Gastroesophageal sphincter (tissue), 4 donors: ENCODE measurements at places on chromosomes 2 and 18. TPM values are rescaled to one million over a fixed set of nuclear protein-coding genes. Genes with fewer than 3 reads are reported as not detected.
A peak's percentile ranks its signal among the peaks of the same experiment; 100 is the strongest.

Gene CD207
- total RNA-seq: not detected

Gene HJURP
- 2.5 TPM for total RNA-seq

DNA sequence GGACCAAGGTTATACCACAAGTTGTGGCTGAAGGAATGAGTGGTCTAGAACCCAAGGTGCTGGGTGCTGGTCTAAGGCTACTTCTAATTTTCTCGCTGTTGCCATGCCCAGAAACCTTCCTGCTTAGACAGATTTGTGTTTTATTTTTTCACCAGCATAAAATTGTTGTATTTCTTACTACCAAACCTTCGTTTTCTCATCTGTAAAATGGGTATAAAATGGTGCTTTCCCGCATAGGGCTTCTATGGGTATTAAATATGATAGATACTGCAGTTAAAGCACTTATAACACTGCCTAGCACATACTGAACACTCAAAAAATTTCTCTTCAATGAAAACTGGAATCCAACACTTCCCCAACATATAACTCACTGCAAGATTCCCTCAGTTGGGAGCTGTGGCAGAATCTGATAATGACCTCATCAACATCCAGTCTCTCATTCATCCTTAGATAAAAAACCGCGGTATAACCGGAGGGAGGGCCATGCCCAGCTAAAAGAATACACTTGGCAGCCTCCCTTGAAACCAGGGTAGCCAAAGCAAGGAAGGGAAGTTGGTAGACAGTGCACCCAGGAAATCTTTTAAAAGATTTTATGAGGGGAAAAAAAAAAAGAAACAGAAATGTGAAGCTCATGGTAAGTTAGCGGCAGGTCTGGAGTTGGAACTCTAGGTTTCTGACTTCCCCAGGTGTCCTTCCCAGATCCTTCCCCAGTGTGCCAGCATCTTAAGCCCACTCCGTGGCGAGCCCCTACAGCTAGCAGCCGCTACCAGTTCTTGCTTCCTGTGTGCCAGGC, 1.2 kb downstream of the NEMP2 start:
- peaks cover 42% of the 10 kb centered on the region for H3K4me1 ChIP-seq
- H3K4me3 ChIP-seq: peak overlapping the region; percentile 73
- peak overlapping the region; percentile 93 for H3K27ac ChIP-seq
- H3K27me3 ChIP-seq: no peaks in the 10 kb centered on the region
- no peaks in the 10 kb centered on the region for H3K36me3 ChIP-seq
- ATAC-seq: peak; percentile 3

DNA sequence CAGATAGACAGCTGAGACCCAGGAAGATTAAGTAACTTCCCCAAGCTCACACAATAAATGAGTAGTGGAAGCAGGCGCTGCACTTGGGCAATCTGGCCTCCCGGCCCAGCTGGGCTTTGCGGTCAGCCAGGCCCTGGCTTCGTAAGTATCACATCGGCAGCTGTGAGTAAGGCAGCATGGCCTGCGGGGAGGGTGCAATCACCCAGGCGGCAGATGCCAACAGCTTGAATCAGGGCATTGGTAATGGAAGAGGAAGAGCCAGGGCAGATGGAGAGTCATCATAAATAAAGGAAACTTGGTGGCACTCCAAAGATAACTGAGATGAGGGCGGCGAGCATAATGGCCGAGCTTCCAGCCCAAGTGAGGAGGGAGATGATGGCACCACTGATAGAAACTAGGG, 217.9 kb upstream of the PID1 start:
- no peak for ATAC-seq
- no peaks in the 10 kb centered on the region for H3K27me3 ChIP-seq
- H3K4me3 ChIP-seq: no peak overlapping the region
- no peaks in the 10 kb centered on the region for H3K4me1 ChIP-seq

- no peak overlapping the region for H3K4me3 ChIP-seq
- no peaks in the 10 kb centered on the region for H3K36me3 ChIP-seq
- peaks cover 3% of the 10 kb centered on the region for H3K4me1 ChIP-seq
- ATAC-seq: no peak
Measured at GRCh38 chr18:74459889-74460288, 2.8 kb upstream of the DIPK1C start.

DNA sequence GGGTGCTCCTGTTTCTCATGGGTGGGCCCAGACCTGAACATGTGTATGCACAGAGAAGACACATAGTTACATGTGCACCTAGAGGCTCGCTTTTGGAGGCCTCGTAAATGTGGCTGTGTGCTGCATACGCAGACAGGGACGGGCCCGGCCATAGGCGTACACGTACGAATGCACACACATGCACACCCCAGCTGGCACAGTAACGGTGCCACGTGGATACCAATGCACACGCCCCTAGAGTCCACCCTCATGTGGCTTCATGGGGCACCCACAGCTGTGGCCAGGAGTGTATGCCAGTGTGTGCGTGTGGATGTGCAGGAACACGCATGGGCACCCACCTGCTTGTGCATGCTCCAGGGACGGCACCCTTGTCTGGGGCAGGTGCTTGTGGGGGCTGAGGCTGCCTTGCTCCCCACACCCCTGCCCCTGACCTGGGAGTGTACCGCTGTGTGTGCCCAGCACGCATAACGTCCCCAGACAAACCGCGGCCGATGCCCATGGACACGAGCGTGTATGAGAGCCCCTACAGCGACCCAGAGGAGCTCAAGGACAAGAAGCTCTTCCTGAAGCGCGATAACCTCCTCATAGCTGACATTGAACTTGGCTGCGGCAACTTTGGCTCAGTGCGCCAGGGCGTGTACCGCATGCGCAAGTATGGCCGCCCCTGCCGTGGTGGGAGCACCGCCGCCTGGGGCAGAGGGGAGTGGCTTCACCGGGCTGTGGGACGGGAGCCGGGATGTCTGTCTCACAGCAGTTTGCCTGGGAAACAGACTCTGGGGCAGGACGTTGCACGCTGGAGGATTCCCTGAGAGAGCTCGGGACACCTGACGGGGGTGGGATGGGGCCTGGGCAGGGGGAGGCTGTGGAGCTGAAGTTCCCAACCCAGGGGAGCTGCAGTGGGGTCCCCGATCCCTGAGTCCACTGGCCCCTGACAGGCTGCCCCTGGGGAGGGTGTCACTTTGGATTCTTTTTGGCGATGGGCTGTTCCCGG, 21.0 kb downstream of the ZAP70 start:
- H3K4me1 ChIP-seq: no peaks in the 10 kb centered on the region
- no peak for ATAC-seq
- no peak overlapping the region for H3K4me3 ChIP-seq
- no peaks in the 10 kb centered on the region for H3K27me3 ChIP-seq

- no peaks in the 10 kb centered on the region for H3K4me1 ChIP-seq
- no peaks in the 10 kb centered on the region for H3K27me3 ChIP-seq
- no peak overlapping the region for H3K27ac ChIP-seq
- no peak for ATAC-seq
- no peak overlapping the region for H3K4me3 ChIP-seq
Measured at GRCh38 chr18:25661831-25662230, 309.9 kb upstream of the ZNF521 start.

GRCh38 chr2:158539176-158540005, 82.6 kb downstream of the PKP4 start:
- H3K36me3 ChIP-seq: no peaks in the 10 kb centered on the region
- H3K27ac ChIP-seq: no peak overlapping the region
- H3K27me3 ChIP-seq: no peaks in the 10 kb centered on the region
- no peak for ATAC-seq
- no peak overlapping the region for H3K4me3 ChIP-seq
- H3K4me1 ChIP-seq: peaks cover 26% of the 10 kb centered on the region

DNA sequence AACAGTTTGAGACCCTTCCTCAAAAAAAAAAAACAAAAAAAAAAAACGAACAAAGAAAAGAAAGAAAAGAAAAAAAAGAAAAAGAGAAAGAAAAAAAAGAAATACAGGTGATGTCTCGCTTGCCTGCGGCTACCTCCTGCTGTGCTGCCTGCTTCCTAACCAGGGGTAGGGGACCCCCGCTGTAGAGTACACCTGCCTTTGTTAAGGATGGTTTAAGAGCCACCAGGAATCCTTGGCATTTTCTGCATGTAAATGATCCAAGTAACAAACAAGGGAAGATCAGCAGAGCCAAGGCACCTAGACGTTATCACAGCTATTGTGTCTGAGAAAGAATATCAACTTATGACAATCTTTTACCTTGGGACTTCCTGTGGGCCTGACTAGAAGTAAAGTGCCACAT, 856.8 kb upstream of the GCFC2 start:
- no peaks in the 10 kb centered on the region for H3K4me1 ChIP-seq
- H3K27ac ChIP-seq: no peak overlapping the region
- H3K36me3 ChIP-seq: no peaks in the 10 kb centered on the region
- no peaks in the 10 kb centered on the region for H3K27me3 ChIP-seq
- H3K4me3 ChIP-seq: no peak overlapping the region

- ATAC-seq: no peak
- peaks cover 34% of the 10 kb centered on the region for H3K4me1 ChIP-seq
- no peak overlapping the region for H3K4me3 ChIP-seq
- H3K36me3 ChIP-seq: no peaks in the 10 kb centered on the region
- H3K27me3 ChIP-seq: no peaks in the 10 kb centered on the region
Measured at GRCh38 chr2:30355306-30355705, 91.7 kb upstream of the LCLAT1 start.

DNA sequence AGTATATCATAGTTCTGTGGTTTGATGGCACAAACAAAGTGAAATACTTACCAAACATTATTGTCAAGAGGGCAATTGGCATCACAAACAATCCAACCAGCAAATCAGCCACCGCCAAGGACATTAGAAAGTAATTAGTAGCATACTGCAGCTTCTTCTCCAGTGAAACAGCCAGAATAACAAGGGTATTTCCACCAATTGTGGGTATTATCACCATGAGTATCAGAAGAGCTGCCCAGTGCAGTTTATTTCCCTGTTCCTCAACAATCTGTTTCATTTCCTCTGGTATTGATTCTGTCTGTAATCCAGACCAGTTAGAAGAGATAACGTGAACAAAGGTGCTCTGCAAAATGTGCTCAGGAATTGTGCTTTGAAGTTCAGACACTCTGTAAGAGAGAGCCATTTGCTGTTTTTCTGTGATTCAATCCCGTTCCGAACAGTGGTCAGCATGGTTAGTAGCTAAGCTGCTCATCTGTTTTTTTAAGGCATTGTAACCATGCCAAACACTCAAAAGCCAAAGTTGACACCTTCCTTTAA, 1.4 kb downstream of the HTR2B start:
- no peak for ATAC-seq
- peaks cover 32% of the 10 kb centered on the region for H3K4me1 ChIP-seq
- H3K27me3 ChIP-seq: no peaks in the 10 kb centered on the region
- H3K4me3 ChIP-seq: peak overlapping the region; percentile 27
- peak overlapping the region; percentile 74 for H3K27ac ChIP-seq
- H3K36me3 ChIP-seq: no peaks in the 10 kb centered on the region

DNA sequence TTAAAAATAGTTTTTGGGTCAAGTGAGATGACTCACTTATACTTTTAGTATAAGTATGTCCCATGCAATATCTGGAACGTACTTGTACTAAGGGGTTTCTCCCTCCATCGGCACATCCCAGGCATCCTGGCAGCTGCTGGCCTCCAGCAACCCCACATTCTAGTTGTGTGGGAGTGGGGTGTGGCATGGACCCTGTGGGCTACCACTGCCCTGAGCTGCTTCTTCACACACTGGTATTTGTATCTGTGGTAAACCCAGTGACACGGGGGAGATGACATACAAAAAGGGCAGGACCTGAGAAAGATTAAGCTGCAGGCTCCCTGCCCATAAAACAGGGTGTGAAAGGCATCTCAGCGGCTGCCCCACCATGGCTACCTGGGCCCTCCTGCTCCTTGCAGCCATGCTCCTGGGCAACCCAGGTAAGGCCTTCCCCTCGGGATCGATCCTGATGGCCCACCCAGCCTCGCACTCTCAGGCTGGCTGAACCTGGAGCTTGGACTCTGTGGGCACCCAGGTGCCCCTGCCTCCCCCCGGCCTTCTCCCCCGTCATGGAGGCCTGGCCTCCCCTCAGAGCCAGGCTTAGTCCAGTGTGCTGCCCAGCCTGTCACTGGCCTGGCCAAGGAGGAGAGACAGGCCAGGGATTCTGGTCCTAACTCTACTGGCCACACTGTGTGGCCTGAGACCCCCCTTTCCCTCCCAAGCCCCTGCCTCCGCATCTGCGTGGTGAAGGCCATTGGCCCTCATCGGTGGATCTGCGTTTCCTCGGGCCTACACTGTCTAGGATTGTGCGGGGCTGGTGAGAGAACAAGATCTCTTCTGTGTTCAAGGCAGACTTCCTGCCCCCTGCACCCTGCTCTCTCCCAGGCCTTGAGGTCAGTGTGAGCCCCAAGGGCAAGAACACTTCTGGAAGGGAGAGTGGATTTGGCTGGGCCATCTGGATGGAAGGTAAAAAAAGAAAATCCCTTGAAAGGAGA, at the start of gene GNLY:
Gene GNLY (plus strand): TSS at position 307 of the 974 bp plus-strand sequence. CDS start 61 bp downstream, at position 368.
- H3K4me1 ChIP-seq: no peaks in the 10 kb centered on the region
- no peaks in the 10 kb centered on the region for H3K36me3 ChIP-seq
- no peak within 1 kb of the TSS for H3K4me3 ChIP-seq
- peaks cover 9% of the 10 kb centered on the region for H3K27me3 ChIP-seq
- H3K27ac ChIP-seq: no peak within 1 kb of the TSS
- no peak for ATAC-seq

- no peak for ATAC-seq
- H3K4me1 ChIP-seq: peaks cover 79% of the 10 kb centered on the region
- no peak overlapping the region for H3K4me3 ChIP-seq
- H3K36me3 ChIP-seq: no peaks in the 10 kb centered on the region
Measured at GRCh38 chr18:44764863-44765262, 84.2 kb downstream of the SETBP1 start.

GRCh38 chr2:3282056-3282998, 95.3 kb downstream of the EIPR1 start:
- ATAC-seq: peak; percentile 79
- H3K4me1 ChIP-seq: no peaks in the 10 kb centered on the region
- H3K27me3 ChIP-seq: no peaks in the 10 kb centered on the region

GRCh38 chr2:134917360-134917865, 1.2 kb upstream of the CCNT2 start:
- H3K27me3 ChIP-seq: no peaks in the 10 kb centered on the region
- peaks cover 14% of the 10 kb centered on the region for H3K4me1 ChIP-seq
- peak overlapping the region; percentile 77 for H3K4me3 ChIP-seq
- peak overlapping the region; percentile 98 for H3K27ac ChIP-seq
- no peak for ATAC-seq
- H3K36me3 ChIP-seq: no peaks in the 10 kb centered on the region

GRCh38 chr2:234994438-234995321, 42.9 kb downstream of the SH3BP4 start:
- ATAC-seq: no peak
- peaks cover 71% of the 10 kb centered on the region for H3K4me1 ChIP-seq
- H3K4me3 ChIP-seq: no peak overlapping the region

- H3K27me3 ChIP-seq: no peaks in the 10 kb centered on the region
- ATAC-seq: no peak
- no peak overlapping the region for H3K4me3 ChIP-seq
- no peaks in the 10 kb centered on the region for H3K36me3 ChIP-seq
- H3K27ac ChIP-seq: no peak overlapping the region
Measured at GRCh38 chr2:230863031-230863430, 1.7 kb upstream of the ITM2C start.

DNA sequence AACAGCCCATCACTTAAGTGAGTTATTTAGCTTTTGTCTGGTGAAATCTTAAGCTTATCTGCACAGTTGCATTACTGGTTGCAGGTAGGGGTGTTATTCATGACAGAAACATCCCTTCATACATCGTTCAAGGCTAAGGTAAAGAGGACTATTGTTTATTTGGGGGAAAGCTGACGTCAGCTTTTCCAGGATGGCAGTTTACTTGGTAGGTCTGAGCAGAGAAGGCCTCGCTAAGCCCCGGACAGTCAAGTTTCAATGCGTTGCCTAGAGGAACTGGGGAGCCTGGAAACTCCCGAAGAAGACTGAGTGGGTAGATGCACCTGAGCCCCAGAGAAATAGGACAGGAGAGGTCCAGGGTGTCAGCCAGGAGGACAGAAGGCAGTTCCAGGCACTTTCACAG, 2.2 kb downstream of the RNU4ATAC start:
- no peaks in the 10 kb centered on the region for H3K36me3 ChIP-seq
- no peaks in the 10 kb centered on the region for H3K27me3 ChIP-seq
- H3K4me1 ChIP-seq: no peaks in the 10 kb centered on the region
- no peak overlapping the region for H3K27ac ChIP-seq
- H3K4me3 ChIP-seq: no peak overlapping the region
